ENCODE measurements at places on chromosomes 2 and 18. TPM values are rescaled to one million over a fixed set of nuclear protein-coding genes. Genes with fewer than 3 reads are reported as not detected.

CXCR1 gene
- 2.1 TPM for total RNA-seq

SCYGR4 gene
- total RNA-seq, result 0.89 TPM

RNU2-63P gene
- total RNA-seq, result not detected

KIF5C gene
- total RNA-seq, result 2.3 TPM

SLC14A1 gene
- total RNA-seq, result 11.9 TPM

DNA sequence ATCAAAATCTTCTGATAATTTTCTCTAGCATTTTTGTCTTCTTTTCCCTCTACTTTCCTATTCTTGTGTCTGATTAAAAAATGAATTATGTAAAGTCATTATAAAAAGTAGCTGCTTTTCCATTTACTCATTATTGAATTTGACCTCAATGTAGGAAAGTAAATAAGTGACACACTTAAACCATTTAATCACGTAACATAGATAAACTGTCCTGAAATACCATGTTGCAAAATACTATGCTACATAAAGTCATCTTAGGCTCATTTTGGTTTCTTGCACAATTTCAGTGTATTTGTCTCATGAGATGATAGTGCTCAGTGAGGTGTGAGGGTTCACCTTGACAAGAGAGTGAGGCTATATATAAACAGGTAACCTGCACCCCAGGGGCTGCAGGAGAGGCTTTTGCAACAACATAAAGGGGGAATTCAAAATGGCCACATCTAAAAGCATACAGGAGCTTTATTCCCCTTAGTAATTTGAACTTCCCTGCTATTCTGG, 502.7 kb downstream of the RNF144A start:
- DNase-seq, result no peak

GRCh38 chr2:235054475-235054874, 102.7 kb downstream of the SH3BP4 start:
- DNase-seq, result no peak

DNA sequence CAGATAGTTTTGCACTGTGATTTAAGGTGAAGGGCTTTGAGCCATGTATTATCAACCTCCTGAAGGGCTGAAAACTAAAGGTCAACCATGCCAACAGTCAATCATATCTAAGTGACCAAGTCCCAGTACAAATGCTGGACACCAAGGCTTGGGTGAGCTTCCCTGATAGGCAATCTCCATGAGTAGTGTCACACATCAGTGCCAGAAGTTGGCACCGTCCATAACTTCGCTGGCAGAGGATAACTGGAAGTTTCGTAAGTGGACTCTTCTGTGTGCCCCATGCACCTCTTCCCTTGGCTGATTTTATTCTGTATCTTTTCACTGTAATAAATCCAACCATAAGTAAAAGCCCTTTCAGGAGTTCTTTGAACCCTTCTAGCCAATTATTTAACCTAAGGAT, 13.2 kb downstream of the REV1 start:
- DNase-seq, result no peak

GRCh38 chr2:26904839-26905238, 56.9 kb downstream of the DPYSL5 start:
- DNase-seq, result no peak

DNA sequence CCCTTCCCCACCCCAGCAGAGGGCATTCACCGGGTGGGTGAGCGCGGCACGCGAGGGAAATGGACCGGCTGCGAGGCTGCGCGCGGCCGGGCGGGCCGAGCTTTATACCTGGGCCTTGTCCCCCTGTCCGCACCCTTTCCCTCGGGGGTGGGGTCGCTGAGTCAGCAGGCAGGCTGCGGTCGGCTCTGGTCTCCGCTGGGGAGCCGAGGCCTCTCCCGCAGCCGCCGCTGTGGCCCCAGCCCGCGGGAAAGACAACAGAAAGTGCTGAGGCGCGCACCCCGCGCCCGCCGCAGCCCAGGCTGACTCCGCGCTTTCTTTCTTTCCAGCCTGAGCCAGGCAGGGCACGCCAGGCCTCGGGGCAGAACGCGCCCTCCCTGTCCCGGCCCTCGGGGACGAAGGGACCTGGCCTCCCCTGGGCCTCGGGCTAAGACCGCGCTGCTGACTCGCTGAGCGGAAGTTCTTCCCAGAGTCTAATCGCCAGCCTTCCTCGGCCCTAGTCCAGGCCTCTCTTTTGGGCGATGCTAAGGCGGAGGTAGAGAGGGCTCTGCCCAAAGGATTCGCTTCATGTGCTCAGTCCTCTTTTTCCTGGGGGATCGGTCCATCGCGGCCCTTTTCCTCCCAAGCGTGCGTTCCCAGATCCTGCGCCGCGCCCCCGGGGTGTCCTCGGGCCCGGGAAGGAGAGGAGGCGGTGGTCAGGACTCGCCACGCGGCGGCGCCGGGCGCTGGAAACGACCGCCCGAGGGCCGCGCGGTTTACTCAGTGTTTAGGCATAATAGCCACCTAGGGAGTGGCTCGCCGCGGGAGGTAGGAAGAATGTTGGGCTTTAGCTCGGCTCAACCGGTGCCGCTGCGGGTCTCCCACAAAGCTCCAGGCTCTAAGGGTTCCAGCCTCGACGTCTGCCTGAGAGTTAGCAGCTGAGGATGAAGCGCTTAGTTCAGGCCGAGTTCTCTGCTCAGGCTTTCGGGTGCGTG, at the start of gene CRYBA2:
Gene CRYBA2, minus strand, starts transcription at position 78 of the 971 bp plus-strand sequence. CDS start 246 bp downstream, outside the sequence.
- no peak for DNase-seq

DNA sequence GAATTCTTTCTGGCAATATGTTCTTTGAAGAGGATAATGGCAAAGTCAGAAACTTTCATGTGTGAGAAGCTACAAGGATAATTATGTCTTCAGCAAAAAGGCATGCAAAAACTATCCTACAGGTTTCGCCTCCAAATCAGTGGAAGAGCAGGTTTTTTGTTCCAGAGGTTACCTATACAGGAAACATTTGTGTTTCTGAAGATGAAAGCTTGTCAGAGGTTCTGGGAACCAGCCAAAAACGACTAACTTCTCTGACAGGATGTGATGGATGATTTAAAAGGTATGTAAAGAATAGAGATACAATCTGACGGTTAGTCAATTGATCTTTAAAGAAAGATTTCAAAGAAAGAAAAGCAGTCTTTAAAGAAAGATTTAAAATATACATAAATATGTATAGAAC, 37.6 kb downstream of the RND3 start:
- DNase-seq, result no peak

DNA sequence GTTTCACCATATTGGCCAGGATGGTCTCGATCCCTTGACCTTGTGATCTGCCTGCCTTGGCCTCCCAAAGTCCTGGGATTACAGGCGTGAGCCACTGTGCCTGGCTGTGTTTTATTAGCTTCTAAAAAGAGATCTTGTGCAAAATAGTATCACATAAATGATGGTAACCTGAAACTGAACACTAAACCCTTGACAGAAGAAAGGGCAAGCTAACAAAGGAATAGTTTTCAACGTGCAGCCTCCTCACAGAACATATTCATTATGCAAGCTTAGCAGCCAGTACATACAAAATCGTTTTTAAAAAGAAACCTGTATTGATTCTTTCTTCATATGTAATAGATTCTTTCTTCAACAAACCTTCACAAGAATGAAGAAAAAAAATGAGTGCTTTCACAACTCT, 20.6 kb downstream of the CHN1 start:
- DNase-seq, result no peak

DNA sequence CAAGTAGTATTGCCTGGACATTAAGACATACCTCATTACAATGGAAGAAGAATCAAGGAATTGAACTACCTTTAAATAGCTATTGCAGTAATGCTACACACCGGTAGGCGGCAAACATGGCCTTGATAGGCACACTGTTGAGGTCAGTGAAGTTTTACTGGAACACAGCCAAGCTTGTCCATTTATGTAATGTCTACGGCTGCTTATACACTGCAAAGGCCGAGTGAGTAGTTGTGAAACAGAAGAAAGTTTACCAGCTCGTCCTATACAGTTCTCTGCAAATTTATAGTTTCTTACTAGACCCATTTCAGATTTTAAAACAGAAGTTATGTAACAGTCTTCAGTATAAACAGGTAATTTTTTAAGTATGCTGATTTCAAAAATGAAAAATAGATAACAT, 38.8 kb downstream of the PPP4R1 start:
- DNase-seq, result peak; percentile 91

DNA sequence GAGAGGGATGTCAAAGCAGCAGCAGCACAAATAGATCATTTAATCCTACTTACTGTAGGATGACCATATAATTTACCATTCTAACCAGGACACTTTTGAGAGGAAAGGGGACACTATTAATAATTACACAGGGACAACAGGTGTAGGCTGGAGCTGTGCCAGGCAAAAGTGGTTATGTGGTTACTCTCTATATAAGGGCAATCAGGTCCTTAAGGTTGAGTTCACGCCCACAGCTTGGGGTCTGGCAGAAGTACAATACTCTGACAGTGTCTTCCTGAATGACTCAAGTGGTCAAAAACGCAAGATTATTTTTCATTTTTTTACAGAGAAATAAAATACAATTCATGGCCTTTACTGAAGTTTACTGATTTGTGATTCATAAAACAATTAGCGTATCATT, 2.8 kb downstream of the PREPL start:
- DNase-seq, result no peak

DNA sequence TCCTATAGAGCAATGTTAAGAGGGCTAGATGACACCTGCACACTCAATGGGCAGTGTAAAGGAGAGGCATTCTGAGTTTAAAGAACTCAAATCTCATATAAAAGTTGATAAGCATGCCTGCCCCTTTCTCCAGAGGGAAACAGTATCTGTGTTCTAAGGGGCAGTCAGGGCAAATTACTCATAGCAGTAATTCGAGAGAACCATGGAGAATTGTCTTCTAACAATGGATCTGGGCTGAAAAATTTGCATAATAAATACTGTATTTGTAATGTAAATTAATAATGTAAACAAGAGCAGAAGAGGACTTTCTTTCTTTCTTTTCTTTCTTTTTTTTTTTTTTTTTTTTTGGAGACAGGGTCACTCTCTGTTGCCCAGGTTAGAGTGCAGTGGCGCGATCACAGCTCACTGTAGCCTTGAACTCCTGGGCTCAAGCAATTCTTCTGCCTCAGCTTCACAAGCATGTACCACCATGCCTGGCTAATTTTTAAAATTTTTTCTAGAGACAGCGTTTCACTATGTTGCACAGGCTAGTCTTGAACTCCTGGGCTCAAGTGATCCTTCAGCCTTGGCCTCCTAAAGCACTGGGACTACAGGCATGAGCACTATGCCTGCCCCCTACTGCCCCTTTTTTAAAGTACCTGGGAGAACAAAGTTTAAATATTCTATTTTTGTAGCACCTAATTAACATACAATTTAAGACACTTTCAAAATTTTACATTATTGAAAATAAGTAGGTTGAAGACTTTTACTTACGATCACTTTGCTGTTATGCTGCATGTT, 70.6 kb downstream of the OTX1 start:
- DNase-seq, result no peak

DNA sequence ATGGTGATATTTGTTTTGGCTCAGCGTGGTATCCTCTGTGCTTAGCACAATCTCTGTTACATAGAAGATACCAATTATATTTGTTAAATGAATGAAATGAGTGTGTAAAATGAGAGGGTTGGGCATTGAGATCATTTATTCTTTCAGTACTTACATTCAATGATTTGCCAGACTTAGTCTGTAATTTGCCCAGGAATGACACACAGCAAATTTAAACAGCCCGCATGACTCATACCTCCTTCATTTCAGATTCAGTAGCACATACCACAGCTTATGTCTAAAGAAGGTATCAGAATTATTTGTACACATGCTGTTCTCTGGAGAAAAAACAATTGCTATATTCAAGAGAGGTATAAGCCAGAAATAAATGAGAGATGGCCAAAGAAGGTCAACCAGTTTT, 37.0 kb downstream of the KLHL14 start:
- no peak for DNase-seq

DNA sequence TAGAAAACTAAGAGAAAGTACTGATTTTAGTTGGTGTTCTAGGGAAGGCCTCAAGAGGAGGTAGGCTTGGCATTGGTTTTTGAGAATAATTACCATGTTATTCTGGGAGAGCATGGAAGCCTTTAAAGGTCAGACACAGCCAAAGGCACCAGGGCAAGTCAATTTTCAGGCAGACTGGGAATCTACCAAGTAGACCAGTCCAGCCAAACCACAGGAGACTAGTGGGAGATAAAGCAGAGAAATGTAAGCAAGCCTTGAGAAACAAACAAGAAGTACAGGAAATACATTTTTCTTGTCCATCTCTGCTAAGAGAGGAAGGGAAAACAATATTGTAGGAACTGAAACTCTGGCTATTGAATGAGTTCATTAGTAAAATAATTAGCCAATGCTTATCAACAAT, 5.5 kb upstream of the CCDC68 start:
- DNase-seq, result no peak

- DNase-seq, result peak; percentile 66
These were observed 43.2 kb upstream of the UBE2F start for GRCh38 chr2:237923481-237924163.

DNA sequence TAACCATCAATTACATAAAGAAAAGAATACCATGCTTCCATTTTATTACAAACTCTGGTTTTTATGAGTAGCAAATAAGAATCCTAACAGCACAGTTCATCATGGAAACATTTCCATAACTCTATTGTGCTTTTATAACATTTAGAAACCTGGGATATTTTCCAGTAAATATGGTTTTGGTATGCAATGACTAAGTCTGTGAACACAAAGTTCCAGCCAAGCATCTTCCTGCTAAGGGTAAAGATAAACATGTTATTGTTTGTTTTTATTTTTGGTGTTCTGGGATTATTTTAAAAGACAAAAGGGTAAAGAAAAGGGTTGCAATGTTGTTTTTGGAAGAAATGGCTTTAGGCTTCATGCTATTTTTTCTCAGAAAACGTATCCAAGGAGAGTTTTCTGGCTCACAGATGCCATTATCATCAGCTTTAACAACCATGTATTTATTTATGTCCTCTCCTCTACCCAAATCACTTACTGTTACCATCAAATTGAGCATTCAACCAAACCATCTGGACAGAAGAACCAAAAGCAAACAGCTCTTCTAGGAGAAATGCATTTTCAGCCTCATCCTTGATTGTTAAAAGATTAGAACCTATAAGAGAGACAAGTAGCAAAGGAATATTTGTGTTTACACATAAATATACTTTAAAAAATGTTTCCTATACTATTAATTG, 116.0 kb downstream of the PLA2R1 start:
- DNase-seq, result peak; percentile 96

DNA sequence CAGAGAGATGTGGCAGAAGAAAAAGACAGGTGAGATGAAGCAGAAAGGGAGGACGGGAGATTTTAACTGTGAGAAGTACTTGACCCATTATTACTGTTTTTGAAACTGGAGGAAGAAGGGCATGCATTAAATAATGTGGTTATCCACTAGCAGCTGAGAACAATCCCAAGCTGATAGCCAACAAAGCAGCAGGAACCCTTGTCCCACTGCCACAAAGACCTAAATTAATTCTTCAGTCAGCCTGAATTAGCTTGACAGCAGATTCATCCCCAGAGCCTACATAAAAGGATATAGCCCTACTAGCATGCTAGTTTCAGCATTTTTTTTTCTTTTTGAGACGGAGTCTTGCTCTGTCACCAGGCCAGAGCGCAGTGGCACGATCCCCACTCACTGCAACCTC, 19.5 kb upstream of the REG3A start:
- no peak for DNase-seq
